HuH-7 (cell line): ENCODE measurements at places on chromosomes 11 and 22.
A peak's percentile ranks its signal among the peaks of the same experiment; 100 is the strongest.

GRCh38 chr11:124725719-124726105, 14.0 kb upstream of the NRGN start:
- no peak for DNase-seq

DNA sequence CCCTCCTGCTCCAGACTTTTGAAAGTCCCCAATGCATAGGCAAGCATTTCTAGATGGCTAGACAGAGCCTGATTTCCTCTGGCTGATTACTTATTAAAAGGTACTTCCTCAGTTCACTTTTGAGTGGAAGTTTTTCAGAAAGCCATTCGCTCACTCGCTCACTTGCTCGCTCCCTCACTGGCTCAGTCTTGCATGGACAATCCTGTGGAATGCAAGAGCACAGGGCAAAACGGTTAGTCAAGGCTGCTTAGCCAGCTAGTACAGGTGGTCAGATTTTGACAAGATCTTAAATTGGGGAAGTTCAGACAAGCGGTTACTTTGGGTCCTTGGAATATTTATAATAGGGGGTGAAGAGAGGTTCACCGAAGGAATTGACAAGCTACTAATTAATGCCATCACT, 101.0 kb downstream of the ARL14EP start:
- no peak for DNase-seq

- no peak for DNase-seq
Measured at GRCh38 chr22:39449708-39450107, 7.1 kb upstream of the MGAT3 start.

- no peak for DNase-seq
Measured at GRCh38 chr11:12077535-12078280, 32.7 kb upstream of the MICAL2 start.

- no peak for DNase-seq
Measured at GRCh38 chr11:97977726-97978125, 1043.0 kb upstream of the CNTN5 start.

DNA sequence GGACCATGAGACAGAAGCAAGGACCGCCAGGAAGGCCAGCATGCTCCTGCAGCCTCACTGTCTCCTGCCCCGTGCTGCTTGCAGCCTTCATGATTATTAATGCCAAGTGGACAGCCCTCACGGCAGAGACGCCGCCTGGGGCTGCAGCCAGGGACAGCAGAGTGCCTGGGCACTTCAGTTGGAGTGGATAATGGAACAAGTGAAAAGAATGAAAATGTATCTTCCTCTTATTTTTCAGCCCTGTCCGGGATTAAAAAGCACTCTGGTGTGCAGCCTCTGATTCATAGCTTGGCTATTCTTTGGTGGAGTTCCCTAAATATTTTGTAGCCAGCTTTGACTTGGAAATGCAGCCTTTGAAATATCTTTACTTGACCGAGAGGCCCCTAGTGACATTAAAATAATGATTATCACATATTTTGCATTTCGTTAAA, 1404.2 kb downstream of the BRD1 start:
- DNase-seq, result no peak

GRCh38 chr11:6197466-6198200, 1.4 kb upstream of the OR52W1 start:
- no peak for DNase-seq

DNA sequence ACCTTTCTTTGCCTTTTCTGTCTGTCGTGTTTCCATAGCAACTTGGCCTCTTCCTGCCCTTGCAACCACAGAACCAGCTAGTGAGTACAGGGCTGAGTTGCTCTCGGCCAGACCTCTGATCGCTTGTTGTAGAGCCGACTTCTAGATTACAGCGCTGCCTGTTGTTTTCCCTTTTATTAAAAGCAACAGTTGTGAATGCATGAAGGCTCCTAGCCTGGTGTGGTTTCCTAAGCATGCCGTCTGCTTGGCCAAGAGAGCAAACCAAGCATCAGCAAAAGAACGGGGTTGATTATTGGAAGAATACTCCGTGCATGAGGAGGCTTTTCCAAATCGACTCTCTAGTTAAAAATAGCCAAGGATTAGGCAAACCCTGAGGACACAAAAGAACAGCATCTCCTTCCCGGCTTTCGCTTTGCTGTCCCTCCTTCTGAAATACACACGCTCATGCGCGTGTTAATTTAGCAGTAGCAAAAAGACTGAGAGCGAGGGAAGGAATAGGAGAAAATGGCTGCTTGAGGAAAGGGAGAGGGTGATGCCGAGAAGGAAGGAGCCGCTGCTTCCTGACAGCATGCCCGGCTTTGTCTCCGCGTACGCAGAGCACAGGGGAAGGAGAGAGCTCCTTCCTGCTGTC, 71.5 kb upstream of the TTC12 start:
- no peak for DNase-seq

DNA sequence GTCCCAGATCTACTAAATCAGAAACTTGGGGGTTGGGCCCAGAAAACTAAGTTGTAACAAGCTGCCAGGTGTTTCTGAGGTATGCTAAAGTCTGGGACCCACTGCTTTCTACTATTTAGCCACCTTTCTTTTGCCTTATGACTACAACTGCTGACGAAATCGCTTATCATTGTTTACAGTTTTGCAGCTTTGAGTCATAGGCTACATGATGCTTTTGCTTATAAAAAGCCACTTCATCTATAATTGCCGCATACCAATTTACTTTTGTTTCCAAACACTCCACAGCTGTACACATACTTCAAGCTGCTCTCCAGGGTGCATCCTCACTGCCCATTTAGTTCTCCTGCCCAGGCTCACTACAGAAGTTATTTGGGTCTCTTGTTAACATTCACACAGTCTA, 144.7 kb downstream of the ENTHD1 start:
- DNase-seq, result no peak

- DNase-seq, result peak; percentile 37
Measured at GRCh38 chr11:72741429-72741833, 10.8 kb downstream of the ARAP1 start.

DNA sequence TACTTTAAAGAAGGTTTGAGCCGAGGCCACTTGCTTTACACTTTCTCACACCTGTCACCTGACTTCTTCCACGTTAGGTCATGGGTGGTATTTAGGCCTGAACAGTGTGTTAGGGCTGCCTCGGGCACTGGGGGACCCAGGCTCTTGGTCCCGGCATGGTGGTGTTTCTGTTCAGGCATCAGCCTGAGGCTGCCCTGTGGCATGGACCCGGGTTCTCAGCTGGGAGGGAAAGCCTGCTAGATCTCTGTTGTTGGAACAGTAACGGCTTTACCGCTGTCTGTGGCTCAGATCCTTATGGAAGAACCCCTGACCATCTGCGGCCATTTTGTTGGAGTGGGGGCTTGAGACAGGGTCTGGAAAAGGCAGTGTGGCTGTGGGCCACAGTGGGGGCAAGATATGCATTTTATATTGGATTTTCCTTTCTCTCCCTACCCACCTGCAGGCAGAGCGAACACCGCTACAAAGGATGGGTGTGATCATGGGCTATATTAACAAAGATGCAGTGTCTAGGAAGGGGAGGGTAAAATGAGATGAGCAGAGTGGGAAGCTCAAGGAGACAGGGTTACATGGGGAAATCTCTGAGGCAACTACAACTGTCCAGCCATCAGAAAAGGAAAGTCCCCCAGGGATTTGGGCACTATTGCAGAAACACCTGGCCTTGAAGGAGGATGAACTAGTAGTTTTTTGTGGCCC, 1.6 kb upstream of the KCNJ11 start:
- no peak for DNase-seq

DNA sequence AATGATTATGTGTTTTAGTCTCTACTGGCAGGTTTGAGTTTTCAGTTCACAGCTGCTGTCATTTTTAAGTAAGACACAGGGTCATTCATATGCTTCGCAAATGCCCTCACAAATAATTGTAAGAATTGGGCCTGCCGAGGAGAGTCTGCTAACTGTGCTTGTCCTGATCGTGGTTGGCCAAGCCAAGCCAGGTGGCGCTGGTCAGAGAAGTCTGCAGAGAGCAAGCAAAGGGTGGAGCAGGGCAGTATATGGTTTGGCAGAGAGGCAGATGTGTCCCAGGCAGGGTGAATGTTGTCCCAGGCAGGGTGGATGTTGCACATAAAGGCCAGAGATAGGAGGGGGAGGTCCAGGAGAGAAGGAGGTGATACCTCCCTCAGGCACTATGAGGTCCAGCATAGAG, 52.7 kb downstream of the SCN3B start:
- DNase-seq, result no peak

GRCh38 chr22:47384977-47385376, 622.5 kb downstream of the TBC1D22A start:
- no peak for DNase-seq

DNA sequence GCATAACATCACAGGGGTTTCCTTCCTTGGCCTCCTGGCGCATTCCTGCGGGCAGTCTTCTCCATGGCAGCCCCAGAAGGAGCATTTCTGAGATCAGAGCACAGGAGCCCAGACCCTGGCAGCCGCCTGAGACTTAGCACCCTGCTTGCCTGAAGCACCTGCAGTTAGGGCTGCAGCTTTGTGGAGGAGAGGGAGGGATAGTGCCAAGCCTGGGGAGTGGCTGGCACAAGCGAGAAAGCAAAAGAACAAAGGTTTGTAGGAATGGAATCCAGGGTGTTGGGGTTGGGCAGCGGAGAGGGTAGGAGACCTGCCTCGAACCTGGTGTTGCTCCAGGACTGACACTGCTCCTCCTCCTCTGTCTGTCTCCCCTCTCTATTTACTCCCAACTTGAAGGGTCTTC, 66.9 kb downstream of the SCN3B start:
- DNase-seq, result no peak

GRCh38 chr11:118059246-118059940, 17.5 kb upstream of the TMPRSS4 start:
- no peak for DNase-seq

- peak; percentile 63 for DNase-seq
Measured at GRCh38 chr11:5476186-5476819, 12.2 kb upstream of the OR52D1 start.

DNA sequence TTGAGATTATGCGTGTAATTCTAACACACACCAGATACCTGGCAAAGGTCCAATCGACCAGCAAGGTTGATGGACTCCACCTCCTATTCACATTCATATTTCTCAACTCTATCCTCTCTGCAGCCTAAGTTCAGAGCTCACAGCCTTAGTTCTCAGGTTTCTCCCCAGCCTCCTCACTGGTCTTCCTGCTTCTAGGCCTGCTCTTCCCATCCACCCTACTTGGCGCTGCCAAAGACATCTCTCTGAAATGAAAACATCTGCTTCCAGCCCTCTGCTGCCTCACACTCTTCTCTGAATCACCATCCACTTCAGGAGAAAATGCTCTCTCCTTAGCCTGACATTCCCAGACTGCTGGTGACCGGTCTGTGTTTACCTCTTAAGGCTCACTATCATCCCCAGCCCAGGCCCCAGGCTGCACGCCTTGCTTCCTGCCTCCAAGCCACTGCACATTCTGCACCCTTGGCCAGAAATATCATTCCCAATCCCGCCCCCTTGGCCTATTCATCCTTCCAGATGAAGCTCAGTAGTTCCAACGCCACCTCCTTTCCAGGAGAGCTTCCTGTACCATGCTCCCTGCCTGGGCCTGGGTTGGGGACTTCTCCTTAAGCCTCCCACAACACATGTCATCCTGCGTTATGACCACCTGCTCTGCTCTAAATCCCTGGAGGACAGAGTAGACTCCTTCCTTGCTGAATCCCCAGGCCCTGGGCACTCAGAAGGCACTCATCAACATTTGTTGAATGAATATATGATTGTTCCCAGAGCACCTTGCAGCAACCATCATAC, 3.5 kb downstream of the ARRB1 start:
- no peak for DNase-seq

DNA sequence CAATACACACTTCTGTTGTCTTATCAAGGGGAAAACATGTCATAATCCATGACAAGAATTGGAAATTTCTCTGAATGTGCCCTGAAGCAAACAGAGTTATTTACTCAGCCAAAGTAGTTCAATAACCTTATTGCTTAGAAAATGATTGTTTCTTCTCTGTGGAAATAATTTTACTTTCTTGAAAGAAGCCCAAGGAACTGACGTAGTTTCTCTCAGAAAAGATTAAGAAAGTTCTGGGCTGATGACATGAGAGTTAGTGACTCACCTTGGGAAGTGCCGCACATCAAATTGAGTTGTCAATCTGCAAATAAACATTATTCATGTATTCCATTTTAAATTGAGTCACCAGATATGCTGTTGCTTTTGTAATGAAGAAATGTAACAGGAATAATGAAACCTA, 418.6 kb upstream of the LRRC4C start:
- no peak for DNase-seq

- no peak for DNase-seq
Measured at GRCh38 chr11:15560689-15561467, 446.2 kb downstream of the INSC start.

- DNase-seq, result no peak
Measured at GRCh38 chr11:96049426-96049825, 125.5 kb upstream of the MTMR2 start.

DNA sequence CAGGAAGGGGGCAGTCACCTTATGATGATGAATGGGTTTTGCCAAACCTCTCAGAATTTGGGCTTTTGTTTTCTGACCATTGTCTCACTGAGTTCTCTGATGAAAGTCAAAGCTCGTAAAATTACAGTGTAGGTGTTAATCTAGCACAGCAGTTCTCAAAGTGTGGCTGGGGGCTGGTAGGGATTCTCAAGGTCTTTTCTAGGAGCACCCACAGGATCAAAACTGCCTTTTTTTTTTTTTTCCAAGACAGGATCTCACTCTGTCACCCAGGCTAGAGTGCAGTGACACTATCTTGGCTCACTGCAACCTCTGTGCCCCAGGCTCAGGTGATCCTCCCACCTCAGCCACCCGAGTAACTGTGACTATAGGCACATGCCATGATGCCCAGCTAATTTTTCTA, 66.1 kb downstream of the C22orf31 start:
- DNase-seq, result no peak

DNA sequence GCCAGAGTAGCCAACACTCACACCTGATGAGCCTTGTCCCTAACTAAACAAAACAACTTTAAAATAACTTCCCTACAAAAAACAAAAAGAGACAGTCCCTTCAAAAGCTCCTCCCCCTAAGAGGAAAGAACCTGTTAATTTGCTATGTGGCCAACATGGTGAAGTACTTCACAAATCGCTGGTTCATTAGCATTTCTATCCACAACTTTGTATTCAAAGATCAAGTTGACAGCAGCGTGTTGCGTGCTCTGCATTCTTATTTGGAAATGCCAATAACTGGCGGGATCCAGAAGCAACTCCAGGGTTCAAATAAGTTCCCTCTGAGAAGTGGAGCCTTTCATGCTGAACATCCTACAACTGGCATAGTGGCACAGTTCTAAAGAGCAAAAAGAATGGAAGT, 48.6 kb downstream of the CADM1 start:
- DNase-seq, result no peak

GRCh38 chr11:47376525-47377371, 1.6 kb downstream of the SPI1 start:
- no peak for DNase-seq

GRCh38 chr11:99148352-99148751, 127.6 kb downstream of the CNTN5 start:
- DNase-seq, result no peak

DNA sequence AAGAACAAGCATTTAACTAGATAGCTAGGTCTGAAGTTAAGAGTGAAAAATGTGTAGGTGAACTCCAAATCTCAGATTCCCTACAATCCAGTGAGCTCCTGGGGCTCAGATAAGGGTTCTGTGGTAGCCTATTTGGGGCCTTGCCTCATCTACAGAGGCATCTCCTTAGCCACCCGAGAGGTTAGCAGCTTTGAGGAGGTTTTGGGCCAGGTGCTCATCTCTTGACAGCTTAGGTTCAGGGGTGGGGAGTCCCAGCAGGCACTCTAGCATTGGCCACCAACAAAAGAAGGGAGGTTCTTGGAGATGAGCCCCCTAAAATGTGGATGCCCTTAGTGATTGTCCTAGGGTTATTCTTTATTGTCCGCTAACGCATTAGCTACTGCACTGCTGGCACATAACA, 184.4 kb upstream of the B3GAT1 start:
- no peak for DNase-seq

GRCh38 chr11:35047179-35047578, 91.8 kb upstream of the CD44 start:
- DNase-seq, result no peak
